Brain (organoid and tissue), 16 donors: ENCODE measurements at places on chromosomes 6 and 20.

GRCh38 chr20:47854687-47855212 lies 69.5 kb upstream of the SULF2 start:
- DNase-seq: no peak

DNA sequence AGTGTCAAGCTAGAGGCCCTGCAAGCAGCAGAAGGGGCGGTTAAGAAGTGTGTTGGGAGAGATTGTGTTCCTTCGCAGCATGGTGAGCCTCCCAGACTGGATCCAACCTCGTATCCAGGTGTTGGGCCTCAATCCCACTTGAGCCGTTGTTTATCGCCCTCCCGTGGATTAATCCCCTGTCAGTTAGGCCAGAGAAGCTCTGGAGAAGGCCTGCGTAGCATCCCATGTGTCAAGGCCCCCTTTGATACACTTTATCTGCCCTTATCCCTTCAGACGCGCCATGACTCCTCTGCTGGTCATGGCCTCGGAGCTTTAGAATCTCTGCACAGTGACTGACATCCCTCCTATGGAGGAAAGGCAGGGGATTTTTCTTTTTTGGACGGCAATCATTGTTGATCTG lies 181.0 kb downstream of the ZFP64 start:
- no peak for DNase-seq

GRCh38 chr20:39453890-39454289 lies 491.7 kb downstream of the DHX35 start:
- DNase-seq: no peak

DNA sequence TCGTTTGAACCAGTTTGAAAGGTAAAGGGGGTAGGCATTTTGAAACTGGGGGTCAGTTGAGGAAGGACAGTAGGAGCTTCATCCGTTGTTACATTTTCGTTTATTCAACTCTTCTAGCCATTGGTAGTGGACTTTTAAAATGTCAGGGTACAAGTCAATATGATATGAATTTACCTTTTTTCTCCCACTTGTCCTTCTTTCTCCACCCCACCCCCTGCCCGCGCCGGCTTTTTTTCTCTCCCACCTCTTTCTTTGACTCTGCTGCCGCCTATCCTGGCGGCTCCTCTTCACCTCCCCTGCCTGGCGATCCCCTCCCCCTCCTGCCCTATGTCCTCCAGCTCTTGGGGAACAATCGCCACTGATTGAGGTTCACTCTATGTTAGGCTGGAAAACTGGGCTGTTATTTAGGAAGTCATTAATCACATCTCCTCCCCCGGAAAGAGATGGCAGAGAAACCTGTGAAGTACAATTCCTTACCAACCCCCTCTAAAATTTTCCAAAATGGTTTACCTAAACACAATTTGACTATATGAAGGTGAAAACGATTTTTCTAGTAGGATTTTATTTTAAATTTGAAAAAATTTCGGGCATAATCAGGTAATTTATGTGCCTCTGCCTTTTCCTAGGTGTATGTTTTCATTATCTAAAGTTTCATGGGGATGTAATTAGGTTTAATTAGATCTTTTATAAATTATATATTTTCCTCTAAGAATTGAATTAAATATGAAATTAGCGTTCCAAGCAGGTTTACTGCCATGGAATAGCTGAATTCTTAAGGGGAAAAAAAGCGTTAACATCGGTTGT lies 778 bp upstream of the LIN28B start:
- DNase-seq: peak; percentile 42
